ENCODE measurements at places on chromosomes 6 and 20.

DNA sequence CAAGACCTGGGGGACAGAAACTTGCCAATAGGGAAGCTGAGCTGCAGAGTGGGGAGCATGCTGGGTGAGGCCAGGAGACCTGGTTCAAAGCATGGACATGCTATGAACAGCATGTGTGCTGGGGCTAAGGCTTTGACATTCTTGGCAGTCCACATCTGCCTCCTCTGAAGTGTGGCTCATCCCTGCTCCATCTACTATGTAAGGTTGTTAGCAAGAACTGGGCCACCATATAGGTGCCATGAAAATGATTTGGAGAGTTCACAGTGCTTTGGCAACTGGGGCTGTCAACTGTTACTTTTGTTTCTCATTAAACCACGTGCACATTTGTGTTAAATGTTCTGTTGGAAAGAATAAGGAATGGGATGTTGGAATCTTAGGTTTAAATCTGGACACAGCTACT lies 311.1 kb downstream of the CDC5L start:
- no peak for DNase-seq

DNA sequence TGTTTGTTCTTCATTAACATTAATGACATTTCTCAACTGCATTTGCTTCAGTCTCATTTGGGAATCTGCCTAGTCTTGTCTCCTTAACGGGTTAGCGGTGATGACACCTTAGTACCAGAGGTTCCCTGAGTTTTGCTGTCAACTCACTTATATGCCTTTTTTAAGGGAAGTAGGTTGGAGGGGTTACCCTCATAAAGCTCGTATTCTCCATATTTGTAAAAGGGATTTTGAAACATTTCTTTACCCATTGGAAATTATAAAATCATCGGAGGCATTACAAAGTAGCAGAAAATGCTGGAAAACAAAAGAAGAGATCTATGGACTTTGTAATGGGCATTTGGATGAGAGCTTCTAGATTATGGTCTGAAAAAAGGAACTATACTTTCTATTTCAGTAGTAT lies 88.7 kb upstream of the PRDM1 start:
- DNase-seq = no peak

- no peak for DNase-seq
Measured at GRCh38 chr6:32879691-32880090, 25.7 kb downstream of the PSMB9 start.

DNA sequence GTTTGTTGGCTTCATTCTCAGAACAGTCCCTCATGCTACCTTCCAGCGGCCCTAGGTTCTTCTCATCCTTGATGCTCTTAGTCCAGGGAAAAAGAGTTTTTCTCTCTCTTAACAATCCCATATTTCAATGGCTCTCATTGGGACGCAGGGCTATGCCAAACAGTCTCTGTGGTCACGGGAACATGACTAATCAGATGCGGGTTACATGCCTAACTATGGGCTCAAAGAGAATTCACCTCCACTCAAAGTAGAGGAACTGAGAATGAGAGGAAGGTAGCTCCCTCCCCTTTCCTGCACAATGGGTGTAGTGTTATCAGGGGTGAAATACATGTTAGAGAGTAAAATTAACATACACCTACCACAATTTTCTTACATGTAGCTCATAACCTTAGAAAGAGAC lies 18.1 kb upstream of the ATRN start:
- no peak for DNase-seq

GRCh38 chr6:128573036-128573435 lies 52.6 kb upstream of the PTPRK start:
- DNase-seq = no peak

- no peak for DNase-seq
Measured at GRCh38 chr6:116388924-116389323, 18.2 kb downstream of the DSE start.

DNA sequence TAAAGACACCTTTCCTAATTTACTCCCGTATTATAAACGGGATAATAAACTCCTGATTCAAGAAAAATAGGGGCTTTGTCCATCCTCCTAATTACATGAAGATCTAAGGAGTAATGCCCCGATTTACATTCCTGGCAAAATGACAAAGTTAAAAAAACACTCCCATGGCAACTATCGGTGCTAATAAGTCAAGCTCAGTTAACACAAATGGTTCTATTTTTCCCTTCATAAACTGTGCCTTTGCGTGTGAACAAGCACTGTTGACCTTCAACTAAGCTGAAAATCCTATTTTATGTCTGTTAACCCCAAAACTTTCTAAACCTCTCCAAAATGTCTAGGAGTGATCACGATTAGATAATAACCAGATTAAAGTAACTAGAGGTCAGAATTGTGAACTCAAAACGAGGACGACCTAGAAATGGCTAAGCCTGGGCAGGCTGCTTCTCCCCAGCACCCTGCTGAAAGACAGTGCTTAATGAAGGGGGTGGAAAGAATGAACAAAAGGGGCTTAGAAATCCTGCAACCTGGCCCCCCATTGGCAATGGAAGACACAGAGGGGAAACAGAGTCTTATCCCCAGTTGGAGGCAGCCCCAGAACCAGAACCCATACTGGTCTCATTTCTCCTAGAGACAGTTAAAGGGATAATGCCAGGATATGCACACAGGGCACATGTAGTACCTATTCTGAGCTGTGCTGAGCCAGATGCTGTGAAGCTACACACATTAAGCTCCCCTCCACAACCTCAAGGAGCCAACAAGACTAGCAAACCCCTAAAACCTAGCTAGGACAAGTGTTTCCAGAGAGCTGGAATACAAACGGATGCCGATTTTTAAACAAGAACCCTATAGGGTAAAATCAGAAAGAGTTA lies 23.0 kb downstream of the SLC23A2 start:
- no peak for DNase-seq

GRCh38 chr20:34042262-34042661 lies 48.6 kb downstream of the RALY start:
- DNase-seq = no peak

DNA sequence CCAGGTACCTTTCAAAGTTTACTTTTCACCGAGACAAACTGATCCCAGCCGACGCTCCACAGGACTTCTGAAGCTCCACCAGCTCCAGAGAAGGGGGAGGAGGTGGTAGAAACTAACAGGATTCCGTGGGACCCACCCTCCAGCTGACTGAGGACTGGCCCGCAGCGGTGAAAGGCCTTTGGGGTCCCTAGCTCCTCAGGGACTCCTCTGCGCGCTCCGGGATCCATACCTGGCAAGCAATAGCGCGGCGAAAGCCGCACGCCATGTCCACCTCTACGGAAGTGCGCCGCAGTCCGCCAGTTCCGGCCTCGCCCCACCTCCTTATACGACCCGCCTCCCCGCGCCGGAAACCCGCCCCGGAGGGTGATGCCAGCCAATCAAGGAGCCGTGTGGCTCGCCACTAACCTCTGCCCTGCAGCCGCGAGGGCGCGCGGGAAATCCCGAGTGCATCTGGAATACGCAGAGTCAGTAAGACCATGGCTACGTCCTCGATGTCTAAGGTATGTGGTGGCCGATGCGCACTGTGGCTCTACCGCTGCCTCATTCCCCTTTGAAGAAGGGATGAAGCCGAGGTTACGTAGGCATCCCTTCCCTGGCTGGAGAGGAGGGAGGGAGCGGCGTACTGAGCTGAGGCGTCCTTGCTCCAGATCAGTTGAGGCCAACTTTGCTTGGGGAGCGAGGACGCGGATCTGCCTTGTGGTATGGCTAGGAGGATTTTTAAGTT lies at the start of the genes ORC3 and RARS2:
TSS of gene ORC3 (plus strand) at position 443 of the 724 bp plus-strand sequence. CDS start at position 477, 34 bp downstream.
TSS of gene RARS2 (minus strand) at position 295 of the 724 bp plus-strand sequence. CDS start at position 265, 30 bp downstream.
- DNase-seq = peak; percentile 54

- DNase-seq = no peak
Measured at GRCh38 chr20:40146071-40146470, 543.0 kb downstream of the MAFB start.

DNA sequence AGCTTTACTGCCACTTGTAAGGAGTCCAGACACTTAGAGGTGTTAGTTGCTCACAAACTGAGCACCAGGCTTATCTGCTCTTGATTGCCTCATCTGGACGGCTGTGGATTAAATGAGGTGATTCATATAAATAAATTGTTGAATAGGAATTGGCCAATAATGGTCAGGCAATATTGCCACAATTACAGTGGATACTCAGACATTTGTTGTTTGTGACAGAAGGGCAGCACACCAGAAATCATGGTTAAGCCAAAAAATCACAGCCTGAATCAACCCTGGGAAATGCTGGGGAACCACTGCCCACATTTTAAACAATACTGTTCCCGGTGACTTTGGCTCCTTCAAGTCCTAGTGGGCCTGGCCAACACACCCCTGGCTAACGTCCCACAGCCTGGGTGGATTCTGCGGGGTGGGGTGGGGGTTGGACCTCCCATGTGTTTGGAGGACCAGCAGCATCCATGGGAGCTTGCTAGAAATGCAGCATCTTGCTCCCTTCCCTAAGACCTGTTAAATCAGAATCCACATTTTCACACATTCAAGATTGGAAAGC lies 29.5 kb upstream of the SPDEF start:
- no peak for DNase-seq

- no peak for DNase-seq
Measured at GRCh38 chr20:35773154-35773751, 1.4 kb downstream of the PHF20 start.

GRCh38 chr20:9066191-9066590 lies 2.7 kb upstream of the PLCB4 start:
- no peak for DNase-seq

GRCh38 chr6:110714143-110714542 lies 101.1 kb downstream of the CDK19 start:
- no peak for DNase-seq

Measured in cortex of kidney (tissue), 1 donor.